Fibroblast of skin of right quadriceps (primary cell): ENCODE measurements at places on chromosomes 7 and 10.
A peak's percentile ranks its signal among the peaks of the same experiment; 100 is the strongest.

DNA sequence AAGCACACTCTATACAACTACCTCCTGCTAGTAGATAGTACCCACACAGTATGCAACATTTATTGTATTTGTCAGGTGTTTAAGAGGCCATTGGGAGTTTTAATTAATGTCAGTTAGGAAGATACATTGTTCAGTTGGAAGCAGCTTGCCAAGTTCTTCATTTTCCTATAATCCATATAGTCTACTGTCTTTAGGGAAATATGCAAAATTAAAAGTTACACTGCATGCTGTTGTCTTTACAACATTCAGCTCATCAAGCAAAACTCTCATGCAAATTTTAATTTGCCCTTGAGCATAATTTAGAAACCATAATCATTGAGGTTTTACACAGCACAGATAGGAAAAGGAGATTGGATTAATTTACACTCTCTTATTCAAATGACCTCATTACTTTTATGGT, 17.4 kb downstream of the FOXP2 start:
- no peak for DNase-seq

- peak; percentile 17 for DNase-seq
Observed at GRCh38 chr10:31709028-31709427, 219.6 kb downstream of the ARHGAP12 start.

DNA sequence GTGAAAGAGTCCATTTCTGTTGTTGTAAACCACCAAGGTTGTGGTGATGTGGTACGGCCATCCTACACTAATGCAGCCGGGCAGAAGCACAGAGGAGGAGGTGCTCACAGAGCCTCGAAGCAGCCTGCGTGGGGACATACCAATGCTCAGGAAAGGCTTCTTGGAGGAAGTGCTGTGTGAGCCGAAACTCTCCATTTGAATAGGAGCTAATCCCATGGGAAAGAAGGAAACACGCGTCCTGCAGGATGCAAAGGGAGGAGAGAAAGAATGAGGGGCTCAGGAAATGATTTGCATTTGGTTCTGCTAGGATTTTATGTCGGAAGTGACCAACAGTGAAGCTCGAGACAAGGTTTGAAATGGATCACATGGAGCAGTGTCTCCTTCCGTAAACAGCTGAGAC, 477.9 kb upstream of the ANKRD30A start:
- DNase-seq, result no peak

DNA sequence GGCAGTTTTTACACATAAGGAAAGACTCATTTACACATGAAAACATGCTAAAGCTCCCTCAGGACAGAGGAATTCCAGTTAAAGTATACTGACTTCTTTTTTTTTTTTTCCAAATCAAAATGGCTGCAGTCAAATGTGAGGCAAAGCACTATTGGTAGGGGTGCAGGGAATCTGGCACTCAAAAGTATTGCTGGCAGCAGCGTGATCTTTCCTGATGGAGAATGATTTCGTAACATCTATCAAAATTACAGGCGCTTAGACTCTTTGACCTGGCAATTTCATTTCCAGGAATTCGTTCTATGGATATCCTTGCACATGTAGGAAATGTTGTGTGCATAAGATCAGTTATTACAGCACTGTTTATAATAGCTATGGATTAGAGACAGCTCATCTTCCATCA, 65.7 kb downstream of the VSTM4 start:
- DNase-seq, result peak; percentile 16

- DNase-seq, result peak; percentile 52
Observed at GRCh38 chr10:119498889-119499676, 43.4 kb downstream of the RGS10 start.

GRCh38 chr10:131282961-131283360, 28.6 kb downstream of the TCERG1L start:
- no peak for DNase-seq

DNA sequence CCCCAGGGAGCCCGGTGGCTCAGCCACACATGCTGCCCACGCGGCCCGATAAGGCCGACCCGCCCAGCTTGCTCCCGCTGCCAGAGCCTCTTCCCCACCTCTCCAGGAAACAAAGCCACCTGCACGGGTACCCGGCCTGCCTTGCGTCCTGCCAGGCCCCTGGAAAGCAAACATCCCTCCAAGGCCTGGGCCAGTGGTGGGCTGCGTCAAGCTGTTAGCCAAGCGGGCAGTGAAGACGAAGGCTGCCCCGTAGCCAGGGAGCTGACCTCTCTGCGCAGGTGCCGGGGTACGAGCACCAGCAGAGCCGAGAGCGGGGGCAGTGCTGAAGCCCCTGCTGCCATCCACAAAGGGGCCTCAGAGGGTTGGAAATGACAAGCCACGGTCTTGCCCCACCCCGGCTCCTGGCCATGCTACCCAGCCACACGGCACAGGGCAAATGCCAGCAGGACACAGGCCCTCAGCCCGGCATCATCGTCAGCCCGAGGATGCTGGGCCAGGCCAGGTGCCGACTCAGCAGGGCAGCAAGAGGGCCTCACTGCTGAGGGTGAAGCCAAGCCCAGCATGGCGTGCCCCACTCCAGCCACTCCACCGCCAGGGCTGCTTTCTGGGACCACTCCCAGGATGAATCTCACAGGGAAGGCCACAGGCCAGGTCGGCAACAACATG, 140.0 kb downstream of the PTPRN2 start:
- no peak for DNase-seq

DNA sequence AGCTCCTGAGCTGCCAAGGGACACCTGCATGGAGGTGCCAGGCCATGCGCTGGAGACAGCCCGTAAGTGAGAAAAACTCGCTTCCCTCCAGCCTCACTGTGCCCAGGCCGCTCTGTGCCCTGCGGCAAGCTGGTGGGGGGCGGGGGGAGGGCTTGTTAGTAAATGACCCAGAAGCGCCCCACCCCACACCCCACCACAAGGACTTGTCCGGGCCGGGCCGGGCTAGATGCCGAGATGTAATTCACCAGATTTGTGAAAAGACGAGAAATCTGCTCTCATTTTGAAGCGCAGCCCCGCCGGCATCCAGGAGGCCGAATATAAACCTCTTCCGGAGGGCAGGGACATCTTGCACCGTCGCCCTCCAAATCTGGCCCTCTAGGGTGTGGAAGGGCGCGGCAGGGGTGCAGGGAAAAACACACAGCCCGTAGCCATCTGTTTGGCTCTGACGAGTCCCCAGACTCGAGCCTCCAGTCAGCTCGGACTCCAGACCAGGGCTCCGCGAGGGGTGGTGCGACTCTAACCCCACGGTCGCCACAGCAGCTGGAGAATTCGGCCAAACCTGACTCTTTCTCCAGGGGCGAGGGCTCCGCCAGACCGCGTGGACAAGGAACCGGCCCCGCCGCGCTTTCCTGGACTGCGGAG, 14.8 kb downstream of the TLX1 start:
- no peak for DNase-seq

DNA sequence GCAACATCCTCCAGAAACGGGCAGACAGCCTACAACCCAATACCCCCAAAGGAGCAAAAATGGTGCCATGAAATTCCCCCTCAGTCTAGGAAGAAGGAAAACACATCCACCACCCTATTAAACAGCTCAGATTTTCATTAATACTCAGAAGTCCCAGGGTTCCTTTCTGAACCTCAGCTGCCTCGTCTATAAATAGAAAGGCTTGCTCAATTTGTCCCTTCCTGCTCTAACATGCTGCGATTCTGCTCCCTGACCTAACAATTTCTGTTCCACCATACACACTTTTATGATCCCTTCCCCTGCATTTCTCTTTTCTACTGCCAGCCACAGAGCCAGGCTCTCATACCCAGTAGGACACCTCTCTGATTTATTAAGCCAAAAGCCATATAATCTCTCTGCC, 68.1 kb downstream of the MTERF1 start:
- no peak for DNase-seq

- DNase-seq, result no peak
Observed at GRCh38 chr10:68831961-68832455, 4.7 kb downstream of the STOX1 start.

DNA sequence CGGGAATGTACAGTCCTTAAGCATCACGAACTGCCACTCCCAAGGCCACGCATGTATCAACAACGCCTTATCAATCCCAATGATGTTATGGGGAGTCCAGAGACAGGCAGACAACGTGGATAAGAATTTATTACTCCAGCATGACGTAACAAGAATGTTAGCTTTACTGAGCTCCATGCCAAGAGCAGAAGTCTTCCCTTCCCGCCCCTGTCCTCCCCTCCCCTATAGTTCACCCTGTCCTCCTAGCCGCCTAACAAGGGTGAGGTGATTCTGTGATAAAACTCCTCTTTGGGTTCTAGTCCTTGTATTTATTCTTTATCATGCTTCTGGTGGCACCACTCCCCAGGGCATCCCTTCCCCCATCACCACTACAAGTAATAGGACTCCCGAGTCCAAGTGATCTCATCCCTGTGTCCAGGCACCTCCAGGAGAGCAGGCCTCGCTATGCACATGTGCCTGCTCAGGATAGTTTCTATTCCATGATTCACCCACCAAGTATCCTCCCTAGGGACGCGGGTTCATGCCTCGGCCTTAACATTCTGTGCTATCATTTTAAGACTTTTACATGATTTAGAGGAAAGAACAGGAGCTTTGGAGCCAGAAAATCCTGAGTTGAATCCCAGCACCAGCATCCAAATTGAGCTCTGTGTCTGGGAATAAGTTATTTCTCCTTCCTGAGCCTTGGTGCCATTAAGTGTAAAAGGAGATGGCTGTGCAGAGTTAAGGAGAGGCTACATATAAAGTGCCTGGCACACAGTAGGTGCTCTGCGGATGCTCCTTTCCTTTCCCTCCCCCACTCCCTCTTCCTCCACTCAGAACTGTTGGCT, 15.4 kb downstream of the GSDME start:
- DNase-seq, result peak; percentile 99

- no peak for DNase-seq
Observed at GRCh38 chr7:98679741-98680140, 62.7 kb downstream of the NPTX2 start.

DNA sequence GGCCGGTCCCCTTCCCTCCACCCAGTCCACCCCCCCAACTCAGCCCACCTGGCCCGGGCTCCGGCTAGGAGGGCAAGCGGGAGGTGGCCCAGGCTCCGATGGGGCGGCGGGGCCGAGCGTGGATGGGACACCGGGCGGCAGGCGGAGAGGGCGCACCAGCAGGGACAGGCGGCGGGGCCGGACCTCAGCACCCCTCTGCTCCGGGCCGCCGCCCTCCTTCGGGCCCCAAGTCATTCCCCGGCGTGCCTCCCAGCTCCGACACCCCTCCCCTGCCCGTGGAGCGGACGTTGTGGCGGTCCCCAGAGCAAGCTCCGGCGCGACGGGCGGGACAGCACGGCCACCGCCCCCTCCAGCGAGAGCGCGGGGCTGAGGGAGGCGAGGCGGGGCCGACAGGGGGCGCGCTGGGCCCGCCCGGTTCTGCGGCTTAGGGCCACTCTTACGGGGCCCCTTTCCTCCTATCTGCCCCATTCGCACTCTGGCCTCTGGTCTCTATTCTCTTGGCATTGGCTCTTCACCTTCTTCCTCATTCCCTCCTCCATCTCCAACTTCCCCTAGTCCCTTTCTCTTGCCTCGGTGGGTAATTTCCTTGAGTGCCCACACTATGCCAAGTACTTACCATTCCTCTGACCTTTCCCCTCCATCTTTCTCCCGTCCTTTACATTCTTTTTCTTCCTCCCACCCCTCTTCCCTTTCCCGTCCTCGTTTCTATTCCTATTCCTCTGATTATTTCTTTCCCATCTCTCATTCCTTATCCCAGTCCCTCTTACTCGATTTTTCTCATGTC, 701 bp upstream of the GBX1 start:
- DNase-seq, result no peak

- peak; percentile 88 for DNase-seq
Observed at GRCh38 chr10:35875016-35875676, 233.1 kb upstream of the FZD8 start.

DNA sequence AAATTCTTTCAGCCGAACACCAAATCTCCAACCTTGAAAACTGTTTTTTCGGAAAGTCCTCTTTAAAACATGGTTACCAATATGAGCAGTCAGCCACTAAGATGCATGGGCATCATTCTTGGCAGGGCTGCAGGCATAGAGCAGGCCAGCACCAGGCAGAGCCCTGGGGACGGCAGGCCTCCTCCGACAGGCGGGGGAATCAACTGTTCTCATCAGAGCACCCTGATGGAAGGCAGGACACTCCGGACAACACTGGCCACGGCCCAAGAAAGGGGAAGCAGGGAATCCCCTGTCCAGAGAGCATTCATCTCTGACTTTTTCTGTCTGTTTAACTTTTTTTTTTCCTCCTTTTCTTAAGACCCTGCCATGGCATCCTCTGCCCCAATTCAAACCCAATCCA, 1.4 kb upstream of the NOS3 start:
- no peak for DNase-seq

DNA sequence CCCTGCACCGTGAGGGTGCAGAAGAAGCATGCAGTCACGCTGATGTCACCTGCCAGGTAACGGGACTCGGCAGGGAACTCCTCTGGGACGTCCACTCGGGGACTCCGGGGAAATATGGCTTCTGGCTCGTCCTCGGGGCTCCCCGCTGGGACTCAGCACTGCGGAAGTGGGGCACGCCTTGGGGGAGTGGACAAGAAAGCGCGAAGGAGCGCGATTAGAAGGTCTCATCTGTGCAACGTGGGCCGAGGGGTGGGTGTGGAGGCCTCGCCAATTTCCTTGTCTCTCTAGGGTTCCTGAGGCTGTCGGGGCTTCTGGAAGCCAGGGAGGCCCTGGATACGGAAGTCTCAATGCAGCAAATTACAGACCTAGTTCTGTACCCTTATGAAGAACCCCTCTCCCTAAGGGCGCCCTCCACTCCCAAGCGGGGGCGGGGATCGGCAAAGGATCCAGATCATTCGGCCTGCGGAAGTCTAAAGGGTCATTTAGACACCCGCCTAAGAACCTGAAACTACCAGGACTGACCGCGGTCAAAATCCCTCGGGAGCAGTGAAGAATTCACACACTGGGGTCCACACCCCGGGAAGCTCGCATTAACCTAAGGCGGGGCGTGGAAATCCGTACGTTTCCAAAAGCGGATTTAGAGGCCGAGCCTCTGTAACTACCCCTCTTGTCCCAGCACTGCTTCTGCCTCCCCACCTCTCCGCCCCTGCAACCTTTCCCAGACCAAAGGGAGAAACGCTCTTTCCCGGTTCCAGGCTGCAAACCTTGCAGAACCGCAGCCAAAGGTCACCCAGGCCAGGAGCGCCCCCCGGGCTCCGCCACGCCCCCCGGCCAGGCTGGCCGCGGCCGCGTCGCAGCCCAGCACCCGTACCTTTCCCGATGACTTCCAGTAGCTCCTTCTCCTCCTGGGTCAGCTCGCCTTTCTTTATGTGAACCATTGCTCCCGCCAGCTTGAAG, 640 bp downstream of the ANKMY2 start:
- peak; percentile 50 for DNase-seq

GRCh38 chr7:2631946-2632732, at the start of gene TTYH3:
TSS of gene TTYH3 (plus strand) at chr7:2631986. CDS start at chr7:2632156, 170 bp downstream.
- no peak for DNase-seq

GRCh38 chr10:6339891-6340290, 137.2 kb downstream of the PFKFB3 start:
- no peak for DNase-seq
